ENCODE measurements at places on chromosomes 7 and 10.

DNA sequence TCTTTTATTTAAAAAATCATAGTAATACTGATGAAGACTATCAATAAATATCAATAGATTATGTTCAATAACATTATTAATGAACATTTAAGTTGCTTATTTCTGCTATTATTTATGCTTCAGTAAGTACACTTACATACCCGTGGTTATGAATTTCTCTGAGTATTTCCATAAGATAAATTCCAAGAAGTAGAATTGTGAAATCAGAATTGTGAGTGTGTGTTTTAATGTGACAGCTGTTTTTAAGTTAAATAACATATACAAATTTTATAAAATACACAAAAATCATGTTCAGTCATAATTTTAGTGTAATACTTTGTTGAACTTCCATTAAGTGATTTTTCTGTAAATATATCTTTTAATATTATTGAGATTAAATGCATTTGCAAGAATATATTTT, 37.5 kb upstream of the SEMA3E start:
- no peak for DNase-seq

DNA sequence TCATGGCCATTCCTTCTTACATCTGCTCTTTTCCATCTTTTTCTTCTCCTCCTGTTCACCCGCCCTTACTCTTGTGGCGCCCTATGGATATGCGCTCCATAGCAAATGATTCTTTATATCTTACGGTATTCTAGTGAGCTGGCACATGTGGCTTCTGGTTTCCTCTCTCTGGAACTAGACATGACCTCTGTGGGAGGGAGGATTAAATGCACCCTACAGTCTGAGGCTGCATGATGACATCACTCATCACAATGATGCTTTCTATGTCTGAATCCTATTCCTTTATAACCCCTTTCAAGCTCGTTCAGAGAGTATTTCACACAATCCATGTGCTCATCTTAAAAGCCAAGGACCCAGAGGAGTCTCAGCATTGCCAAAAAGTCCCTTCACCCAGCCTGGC, 153.3 kb downstream of the EGFR start:
- DNase-seq: no peak

DNA sequence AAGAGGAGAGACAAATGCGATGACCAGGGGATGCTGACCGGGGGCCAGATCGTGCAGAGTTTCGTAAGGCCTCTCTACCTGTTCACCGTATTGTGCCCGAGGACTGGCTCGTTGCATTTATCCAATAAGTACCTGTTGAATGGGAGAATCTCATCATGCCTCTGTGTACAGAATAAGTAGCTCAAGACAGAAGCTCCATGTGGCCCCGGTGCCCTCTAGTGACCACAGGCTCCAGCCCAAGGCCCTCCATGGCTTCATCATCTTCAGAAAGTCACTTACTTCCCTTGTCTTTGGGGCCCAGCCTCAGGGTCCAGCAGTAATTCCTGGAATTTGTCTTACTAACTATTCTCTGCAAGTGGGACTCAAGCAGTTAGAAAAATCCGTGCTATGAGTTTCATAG, 151.0 kb downstream of the CHN2 start:
- DNase-seq: peak; percentile 6

DNA sequence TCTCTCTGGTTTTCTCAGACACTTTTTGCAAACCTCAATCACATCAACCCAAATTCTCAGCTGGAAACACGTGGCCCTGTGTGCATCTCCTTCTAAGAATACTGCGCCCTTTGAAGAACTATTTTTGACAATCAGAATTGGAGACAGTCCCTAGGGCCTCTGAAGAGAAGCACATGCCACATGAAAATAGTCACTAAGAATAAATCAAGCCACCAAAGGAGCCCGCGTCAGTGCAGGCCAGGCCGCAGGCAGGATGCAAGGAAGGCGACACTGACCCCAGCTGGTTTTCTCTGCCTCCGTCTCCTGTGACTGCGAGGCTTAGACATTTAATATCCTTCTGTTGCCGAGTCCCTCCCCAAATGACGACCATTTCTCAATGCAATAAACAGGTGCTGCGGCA, 88.0 kb upstream of the ADAM12 start:
- no peak for DNase-seq

DNA sequence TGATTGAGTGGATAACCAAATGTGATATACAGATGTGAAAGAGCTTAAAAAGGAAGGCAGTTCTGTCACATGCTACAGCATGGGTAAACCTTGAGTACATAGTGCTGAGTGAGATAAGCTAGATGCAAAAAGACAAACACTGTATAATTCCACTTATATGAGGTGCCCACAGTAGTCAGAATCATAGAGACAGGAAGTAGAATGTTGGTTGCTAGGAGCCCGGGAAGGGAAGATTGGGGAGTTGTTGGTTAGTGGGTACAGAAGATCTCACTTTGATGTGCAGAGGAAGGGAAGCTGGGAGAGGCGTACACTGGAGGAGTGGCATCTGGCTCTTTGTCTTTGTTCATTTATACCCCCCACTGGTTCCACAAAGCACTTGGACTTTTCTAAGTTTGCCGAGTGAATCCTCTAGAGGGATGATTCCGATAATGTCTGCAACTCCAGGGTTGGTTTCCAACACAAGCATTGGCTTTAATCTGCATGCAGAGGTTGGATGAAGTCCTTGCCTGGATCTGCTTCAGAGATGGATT, 39.5 kb downstream of the TSPAN14 start:
- DNase-seq: peak; percentile 89

DNA sequence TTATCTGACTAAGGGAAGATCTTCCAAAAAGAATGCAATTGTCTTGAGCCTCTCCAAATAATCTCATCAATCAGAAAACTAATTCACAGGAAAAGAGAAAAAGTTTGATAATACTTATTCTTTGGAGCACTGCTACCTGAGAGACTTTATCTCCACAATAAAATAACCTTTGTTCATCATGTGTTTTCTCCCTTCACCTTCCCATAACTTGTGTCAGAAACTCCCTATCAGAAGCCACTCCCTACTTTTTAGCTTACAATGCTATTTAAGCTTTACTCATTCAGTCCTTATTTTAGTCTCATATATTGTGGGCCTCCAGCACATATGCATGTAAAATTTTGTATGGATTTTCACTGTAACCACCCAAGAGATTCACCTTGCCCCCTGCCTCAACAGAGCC, 998 bp downstream of the CYP3A43 start:
- DNase-seq: no peak

GRCh38 chr10:92894081-92894655, 45.8 kb downstream of the EXOC6 start:
- no peak for DNase-seq

DNA sequence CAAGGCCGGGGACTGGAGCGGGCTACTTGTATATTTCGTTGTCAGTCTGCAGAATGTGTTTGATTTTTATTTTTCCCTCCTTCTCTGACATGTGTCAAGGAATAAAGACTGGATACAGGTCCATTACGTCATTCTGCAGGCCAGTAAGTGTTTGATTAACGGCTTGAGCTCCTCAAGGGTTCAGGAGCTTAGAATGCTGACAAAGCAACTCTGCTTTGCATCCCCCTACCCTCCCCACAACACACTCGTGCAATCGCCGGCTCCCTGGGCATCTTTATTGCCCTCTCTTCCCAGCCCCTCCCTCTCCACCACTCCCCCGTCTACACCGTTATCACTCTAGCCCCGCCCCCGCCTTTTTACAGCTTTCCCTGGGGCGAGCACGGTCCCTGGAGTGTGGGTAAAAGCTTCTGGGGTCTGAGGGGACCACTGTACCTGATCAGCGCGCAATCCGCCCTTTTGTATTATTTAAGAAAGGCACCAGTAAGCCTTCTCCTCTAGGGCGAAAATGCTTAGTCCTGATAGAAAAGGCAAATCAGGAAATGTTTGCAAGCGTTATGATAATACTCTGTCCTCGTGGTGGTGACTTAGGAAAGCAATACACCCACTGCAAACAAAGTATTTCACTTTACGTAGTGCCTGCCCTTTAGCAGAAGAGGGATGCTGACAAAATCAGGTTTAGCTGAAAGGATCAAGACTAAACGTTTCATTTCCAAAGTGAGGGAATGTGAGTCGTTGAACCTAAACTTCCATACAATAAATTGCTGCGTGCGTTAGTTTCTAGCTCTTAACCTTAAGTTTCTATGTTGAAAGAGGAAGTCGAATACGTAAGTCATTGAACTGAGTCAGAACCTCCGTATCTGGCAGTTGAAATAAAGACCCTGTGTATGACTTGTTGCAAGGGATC, 1.4 kb upstream of the CREB5 start:
- DNase-seq: peak; percentile 21

DNA sequence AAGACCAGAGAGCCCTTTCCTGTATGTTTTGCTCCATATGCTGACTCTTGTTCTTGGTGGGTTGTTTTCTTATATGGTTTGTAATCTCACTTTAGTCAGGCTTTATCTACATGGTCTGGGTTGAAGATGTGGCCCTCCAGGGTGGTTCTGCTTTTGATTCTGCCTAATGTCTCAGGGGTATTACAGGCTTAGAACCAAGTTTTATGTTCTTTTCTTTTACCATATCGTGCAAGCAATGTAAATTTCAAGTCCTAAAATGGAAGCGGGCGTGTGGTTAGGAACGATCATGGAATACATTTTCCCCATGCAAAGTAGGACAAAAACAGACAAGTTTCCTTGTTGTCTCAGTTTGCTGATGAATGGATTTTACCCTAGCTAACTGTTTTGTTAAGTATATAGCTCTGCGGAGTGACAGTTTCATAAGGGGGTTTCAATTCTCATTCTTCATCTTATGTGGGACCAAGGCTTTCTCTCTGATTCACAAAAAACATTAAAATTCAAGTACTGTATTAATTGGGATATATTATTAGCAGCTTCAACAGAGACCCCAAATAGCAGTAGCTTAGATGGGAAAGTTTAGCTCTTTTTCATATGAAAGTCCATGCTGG, 58.7 kb downstream of the MTURN start:
- DNase-seq: no peak

- DNase-seq: peak; percentile 79
Observed at GRCh38 chr10:18713077-18713476, 53.8 kb downstream of the ARL5B start.

DNA sequence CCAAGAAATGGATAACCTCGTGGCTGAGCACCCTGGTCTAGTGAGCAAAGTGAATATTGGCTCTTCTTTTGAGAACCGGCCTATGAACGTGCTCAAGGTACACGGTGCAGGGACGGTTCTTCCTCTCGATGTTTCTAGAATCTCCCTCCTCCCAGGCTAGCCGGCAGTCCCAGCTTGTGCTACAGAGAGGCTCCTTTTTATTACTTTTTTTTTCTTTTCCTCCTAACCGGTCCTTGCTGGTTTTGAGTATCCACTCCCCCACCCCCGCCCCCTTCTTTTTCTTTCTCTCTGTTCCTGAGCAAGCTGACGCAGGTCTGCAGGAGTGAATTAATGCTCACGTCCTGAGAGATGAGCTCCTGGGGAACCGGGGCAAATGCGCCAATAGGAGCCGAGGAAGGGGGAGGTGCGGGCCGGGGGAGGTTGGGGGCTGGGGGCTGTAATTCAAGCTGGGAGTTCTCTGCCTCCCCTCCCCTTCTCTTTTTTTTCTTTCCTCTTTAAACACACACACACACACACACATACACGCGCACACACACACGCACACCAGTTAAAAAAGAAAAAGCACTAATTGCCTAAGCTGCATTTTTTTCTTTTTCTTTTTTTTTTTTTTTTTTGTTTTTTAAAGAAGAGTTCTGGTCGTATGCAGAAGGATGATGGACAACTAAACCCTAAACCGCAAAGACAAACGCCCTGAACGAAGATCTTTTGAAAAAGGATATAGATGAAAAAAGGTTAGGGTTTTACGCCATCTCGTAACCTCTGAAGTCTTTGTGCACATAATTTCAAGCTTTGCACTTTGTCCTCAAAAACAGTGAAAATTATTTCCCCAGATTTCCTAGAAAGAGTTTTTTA, 6.6 kb downstream of the CPA2 start:
- no peak for DNase-seq

- no peak for DNase-seq
Observed at GRCh38 chr10:58318346-58318745, 16.5 kb upstream of the UBE2D1 start.

DNA sequence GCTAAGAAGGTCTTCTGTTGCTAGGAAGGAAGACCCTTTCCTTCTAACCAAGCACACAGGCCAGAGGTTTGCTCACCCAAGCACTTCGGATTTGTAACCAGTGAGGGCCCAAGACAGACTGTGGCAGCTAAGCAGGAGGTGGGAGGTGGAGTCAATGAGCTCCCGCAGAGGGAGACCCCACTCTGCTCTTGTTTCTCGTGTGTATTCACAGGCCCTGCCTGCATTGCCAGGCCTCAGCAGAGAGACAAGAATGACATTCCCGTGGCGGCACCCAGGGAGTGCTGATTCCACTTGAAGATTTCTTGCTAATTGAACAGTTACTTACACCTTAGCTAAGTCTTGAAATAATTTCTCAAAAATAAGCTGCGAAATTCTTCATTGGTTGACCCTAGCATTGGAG, 13.4 kb downstream of the PKD1L1 start:
- DNase-seq: no peak

Data from fibroblast of gingiva (primary cell).